ENCODE measurements at places on chromosomes 16 and 17.

DNA sequence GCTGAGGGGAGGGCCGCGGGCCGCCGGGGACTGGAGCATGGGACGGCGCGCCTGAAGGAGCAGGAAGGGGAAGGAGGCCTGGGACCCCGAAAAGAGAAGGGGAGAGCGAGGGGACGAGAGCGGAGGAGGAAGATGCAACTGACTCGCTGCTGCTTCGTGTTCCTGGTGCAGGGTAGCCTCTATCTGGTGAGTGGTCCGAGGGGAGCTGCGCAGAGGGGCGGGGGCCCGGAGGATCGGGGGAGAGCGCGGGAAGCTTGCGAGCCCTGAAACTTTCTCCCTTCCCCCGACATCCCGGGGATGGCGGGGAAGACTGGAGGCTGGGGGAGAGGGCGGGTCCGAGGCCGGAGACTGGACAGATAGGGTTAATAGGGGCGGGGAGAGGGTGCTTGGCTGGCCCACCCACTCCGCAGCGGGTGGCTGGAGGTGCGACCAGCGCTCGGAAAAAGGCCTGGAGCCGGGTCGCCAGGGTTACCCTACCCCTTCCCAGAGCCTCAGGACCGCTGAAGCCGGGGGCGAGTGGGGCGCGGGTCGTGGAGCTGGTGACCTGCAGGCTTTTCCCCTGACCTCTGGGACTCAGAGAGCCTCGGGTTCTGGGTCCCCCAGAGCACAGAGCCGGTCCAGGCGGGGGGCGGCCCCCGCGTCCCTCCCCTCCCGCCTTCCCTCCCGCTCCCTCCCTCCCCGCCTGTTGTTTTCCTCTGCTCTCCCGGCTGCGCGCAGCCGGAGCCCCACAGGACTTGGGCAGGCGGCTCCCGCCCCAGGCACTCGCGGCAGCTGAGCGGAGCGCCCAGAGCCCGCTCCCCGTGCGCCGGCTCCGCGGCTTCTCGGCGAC lies 631 bp downstream of the NXPH3 start:
- DNase-seq = no peak

- DNase-seq = no peak
Measured at GRCh38 chr16:59168461-59169114, 434.5 kb upstream of the GOT2 start.

DNA sequence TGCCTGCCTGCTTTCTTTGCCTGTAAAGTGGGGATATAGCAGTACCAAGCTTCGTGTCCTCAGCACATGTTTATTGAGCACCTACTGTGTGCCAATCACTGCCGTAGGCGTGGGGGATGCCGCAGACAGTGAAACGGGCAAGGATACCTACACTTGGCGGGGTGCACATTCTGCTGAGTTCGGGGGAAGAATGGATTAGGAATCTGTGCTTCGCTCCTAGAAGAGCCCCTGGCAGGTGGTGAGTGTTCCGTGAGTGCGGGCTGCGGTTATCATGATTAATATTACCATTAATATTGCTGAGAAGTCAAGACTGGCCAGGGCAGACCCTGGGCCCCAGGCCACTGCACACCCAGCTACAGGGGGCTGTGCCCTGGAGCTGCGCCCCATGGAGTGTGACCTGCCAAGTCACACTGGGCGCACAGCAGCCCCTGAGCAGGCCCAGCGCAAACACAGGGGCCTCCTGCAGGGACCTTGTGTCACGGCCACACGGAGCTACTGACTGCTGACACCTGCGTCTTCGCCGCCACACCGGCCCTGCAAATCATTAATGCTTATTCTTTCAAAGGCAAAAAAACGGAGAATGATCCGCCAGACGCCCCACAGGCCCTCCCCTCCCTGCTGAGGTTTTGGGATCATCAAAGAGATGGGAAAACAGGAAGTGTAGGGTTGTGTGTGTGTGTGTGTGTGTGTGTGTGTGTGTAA lies 213.4 kb upstream of the GSE1 start:
- DNase-seq = no peak

GRCh38 chr17:75475851-75476250 lies 19.4 kb downstream of the TMEM94 start:
- DNase-seq = no peak

GRCh38 chr17:71976011-71976649 lies 144.7 kb upstream of the SOX9 start:
- no peak for DNase-seq

DNA sequence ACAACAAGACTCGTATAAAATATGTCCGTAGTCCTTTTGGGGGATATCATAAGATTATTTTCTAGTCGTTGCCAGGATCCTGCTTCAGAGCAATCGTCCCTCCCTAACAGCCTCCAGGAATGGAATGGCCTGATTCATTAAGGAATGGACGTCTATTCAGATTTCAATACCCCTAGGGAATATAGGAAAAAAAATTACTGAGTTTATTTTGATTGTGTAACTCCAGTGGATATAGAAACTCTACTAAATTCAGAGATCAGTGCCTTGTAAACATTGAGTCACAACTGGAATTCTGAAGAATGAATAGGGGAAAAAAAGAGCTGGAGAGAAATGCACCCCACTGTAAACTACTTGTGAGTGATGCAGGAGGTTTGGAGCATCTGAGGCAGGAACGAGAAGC lies 1171.5 kb upstream of the GOT2 start:
- no peak for DNase-seq

GRCh38 chr16:10817963-10818941 lies at the start of gene TVP23A:
Gene TVP23A (minus strand): TSS chr16:10818794. CDS start chr16:10818493, 301 bp downstream.
- no peak for DNase-seq

DNA sequence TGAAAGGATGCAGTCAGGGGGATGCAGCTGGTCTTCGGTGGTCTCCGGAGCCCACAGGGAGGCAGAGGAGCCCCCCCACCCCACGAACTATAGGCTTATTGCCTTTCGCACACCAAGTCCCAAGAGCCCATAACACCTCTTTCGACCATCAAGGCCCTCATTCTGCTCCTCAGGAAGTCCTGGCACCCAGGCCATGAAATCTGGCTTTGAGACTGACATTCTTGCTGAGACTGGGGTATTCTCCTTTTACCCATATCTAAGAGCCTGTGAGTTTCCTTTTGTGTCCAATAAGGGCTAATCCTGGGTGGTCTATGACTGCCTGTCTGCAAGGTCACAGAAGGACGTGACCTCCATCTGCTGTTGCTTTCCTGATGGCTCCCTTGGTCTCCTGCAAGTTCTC lies 6.4 kb upstream of the ARL4D start:
- no peak for DNase-seq

DNA sequence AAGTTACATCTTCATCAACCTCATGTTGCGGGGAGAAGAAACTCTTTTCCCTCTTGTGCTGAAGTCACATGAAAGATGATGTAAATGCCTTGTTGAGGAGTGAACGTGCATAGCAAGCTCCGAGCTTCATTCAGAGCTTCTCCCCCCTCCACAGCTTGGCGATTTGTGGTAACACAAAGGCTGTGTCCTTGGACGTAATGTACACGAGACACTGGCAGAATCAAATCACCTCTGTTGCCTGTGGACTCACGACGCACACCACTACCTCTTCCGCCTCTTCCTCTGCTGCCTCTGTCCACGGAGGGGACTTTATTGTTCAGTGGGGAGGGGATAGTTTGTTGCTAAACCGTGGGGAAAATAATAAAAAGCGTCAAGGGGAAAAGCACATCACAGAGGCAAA lies 54.9 kb upstream of the CHMP6 start:
- DNase-seq = no peak

DNA sequence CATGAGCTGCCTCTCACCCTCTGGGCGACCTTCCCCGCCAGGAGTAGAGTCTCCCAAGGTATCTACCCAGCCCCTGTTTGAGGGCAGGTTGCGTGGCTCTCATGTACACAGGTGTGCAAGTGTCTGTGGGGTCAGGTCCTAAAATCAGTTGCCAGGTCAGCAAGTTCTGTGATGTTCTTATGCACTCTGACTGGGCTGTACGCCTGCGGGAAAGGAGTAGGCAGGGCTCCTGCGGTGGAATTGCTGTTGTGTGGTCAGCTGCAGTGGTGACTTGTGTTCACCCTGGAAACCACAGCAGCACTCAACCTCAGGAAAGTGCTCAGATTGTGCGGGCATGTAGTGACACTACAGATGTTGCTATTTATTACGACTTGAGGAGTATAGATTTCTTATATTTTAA lies 19.4 kb downstream of the NARF start:
- no peak for DNase-seq

GRCh38 chr17:28944862-28945741 lies 6.2 kb downstream of the PHF12 start:
- DNase-seq = no peak

GRCh38 chr17:65799454-65799853 lies 238.0 kb upstream of the AXIN2 start:
- DNase-seq = no peak

- DNase-seq = no peak
Measured at GRCh38 chr16:60748366-60748765, 1287.9 kb downstream of the CDH8 start.

- no peak for DNase-seq
Measured at GRCh38 chr16:10946308-10946707, 1.9 kb downstream of the CLEC16A start.

- DNase-seq = no peak
Measured at GRCh38 chr17:77555121-77555591, 403.3 kb upstream of the TNRC6C start.

GRCh38 chr17:43475494-43476089 lies 8.2 kb upstream of the DHX8 start:
- no peak for DNase-seq

- no peak for DNase-seq
Measured at GRCh38 chr17:39699818-39700147, at the start of gene ERBB2. Gene ERBB2 (plus strand): TSS chr17:39700064. CDS start chr17:39700239, 175 bp downstream.
